ENCODE measurements at places on chromosomes 11 and 22. TPM values are rescaled to one million over a fixed set of nuclear protein-coding genes. Genes with fewer than 3 reads are reported as not detected.

DNA sequence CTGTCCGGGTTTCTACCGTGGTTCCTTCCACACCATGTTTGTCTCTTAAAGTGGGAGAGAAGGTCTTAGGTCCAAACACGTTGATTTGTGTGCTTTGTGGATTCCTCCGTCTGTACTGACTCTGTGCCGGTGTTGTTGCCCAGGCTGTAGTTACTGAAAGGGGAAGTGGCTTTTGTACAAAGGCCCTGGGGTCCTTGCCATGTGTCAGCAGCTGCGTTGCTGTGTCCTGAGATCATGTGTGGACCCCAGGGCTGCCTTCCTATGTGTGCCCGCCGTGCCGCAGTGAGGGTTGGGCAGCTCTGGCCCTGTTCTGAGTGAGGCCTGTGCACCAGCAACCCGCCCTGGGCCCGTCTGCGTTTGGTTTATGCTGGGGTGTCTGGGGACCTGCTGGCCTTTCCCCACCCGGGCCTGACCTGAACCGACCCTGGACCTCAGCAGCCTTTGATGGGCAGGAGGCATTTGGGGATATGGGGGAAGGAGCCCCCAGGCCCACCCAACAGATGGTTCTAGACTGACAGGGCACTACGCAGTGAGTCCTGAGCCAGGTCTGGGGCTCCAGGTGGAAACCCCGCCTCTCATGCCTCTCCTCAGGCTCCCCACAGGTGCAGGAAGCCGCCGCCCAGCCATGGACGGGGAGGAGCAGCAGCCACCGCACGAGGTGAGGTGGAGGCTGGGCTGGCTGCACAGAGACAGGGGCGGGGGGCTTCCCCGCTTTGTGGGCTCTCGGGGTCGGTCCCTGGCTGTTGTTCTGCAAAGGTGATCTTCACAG, 6.9 kb downstream of the TRABD start:
- DNase-seq = no peak

DNA sequence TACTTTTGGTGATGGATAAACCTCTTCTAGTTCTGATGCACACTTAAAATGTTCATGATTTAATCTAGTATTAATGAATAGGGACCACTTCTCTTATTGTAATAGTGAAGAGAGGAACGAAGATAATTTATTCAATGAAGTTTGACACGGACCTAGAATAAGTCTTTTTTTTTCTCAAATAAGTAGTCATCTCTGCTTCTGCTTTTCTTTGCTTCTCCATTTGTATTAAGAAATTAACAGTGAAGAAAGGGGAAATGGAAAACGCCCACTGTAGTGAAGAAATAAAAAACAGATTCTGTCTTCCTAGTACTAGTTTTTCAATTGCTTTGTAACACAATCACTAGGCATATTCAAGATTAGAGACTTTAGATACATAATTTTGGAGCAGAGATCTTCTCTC, 73.0 kb downstream of the CD44 start:
- DNase-seq = no peak

Gene OR6X1
- not detected for total RNA-seq

Gene KIRREL3
- total RNA-seq = not detected

Gene C1QTNF4
- total RNA-seq = not detected

GRCh38 chr11:104222464-104222863, 58.5 kb upstream of the PDGFD start:
- DNase-seq = no peak
